ENCODE measurements at places on chromosomes 13 and 19.

GRCh38 chr13:44420376-44421220 lies 47.0 kb downstream of the SERP2 start:
- DNase-seq = no peak

GRCh38 chr19:38703509-38703908 lies 40.8 kb downstream of the CAPN12 start:
- no peak for DNase-seq

GRCh38 chr19:29952646-29953045 lies 10.6 kb downstream of the URI1 start:
- DNase-seq = no peak

DNA sequence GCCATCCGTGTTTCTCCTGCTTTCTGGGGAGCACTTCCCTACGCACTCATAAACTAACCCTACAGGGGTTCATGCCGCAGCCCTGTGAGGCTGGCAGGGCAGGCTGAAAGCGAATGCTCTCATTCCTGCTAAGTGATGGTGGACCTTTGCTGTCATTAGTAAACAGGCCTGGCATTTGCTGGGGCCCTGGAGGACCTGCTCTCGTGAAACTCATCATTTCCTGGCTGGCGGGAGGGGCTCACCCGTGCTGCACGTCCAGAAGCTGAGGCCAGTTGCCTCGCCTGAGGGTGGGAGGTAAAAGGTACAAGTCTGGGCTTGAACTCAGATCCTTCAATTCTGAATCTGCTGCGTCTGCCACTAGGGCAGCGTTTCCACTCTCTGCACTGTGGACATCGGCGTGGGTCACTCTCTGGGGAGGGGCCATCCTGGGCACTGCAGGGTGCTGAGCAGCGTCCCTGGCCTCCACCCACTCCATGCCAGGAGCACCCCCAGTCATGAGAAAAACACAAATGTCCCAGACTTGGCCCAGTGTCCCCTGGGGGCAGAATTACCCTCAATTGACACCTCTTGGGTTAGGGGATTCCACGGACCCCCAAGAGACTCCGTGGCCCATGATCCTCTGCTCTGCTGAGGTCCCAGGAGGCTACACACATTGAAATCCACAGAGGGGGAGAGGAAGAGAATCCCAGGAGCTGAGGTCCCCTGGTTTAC lies 7.0 kb downstream of the MOB3A start:
- DNase-seq = no peak

DNA sequence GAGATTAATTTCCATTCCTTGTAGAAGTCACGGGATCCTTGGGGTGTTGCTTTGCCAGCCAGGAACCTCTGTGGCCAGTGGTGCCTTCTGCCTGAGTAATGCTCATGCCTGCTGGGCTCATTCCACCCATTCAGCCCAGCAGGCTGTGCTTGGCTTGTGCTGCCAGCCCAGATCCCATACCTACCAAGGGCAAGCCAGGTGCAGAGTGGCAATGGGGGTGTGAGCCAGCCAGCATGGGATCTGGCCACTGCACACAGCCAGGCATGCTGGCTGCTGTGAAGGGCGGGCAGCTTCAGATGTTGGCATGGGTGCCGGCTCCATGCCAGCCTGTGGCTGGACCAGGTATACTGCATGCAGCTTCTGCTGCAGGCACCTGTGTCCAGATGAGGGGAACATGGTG lies 42.5 kb downstream of the WDFY2 start:
- no peak for DNase-seq

DNA sequence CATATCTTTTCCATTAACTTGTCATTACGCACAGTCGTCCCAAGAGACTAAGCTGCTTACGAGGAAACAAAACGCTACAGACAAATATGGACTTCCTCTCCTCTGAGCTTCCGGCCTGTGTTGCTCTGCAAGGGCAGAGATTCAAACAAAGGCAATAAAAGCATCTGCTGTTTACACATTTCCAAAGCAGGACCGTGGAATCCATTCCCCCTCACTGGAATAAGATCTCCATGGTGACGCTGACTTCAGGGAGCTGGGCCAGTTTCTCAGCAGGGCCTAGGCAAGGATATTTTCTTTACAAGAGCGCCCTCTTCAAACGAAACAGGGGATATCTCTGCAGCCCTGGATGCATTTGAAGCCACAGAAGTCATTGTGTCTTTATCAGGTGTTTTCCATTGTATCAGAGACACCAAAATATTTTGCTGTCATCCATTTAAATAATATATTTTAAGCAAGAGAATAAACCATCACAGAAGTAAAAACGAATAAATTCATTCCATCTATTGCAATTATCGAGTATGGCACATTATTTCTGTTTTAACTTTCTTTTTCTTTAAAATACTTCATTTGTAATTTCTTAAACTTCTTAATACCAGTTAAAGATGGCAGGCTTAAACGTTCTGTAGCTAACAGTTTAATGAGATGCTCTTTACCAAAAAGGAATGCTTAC lies 177.5 kb downstream of the DCLK1 start:
- DNase-seq = peak; percentile 75

DNA sequence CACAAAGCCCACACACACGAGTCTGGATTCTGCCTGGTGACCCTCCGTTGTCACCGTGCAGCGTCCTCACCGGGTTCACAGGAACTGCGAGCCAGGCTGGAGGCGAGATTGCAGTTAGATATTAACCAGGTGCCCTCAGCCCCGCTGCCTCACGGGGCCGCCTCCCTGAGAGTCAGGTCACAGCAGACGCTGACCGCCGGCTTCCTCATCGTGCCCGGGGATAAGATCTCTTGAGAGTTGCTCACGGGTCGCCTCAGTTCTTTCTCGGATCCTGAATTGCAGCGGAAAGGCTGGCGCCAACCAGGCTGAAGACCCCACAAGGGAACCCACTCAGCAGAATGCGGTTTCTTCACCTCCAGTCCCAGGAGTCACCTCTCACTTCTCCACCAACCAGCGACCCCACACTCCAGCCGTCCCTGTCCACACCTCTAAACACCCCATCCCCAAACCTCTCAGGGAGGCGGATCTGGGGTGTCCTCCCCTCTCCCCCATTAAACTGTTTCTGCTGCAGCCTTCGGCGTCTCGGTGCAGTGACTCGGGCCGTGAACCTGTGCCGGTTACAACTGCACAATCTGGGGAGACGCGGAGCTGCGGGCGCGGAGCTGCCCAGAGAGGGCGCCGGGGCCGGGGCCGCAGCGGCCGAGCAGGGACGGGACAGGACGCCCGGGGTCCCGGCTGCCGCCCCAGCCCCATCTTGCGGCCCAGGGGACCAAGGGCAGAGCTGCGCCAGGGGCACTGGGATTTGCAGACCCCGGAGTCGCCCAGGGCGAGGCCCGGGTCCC lies 591 bp downstream of the ZNF823 start:
- DNase-seq = peak; percentile 66

DNA sequence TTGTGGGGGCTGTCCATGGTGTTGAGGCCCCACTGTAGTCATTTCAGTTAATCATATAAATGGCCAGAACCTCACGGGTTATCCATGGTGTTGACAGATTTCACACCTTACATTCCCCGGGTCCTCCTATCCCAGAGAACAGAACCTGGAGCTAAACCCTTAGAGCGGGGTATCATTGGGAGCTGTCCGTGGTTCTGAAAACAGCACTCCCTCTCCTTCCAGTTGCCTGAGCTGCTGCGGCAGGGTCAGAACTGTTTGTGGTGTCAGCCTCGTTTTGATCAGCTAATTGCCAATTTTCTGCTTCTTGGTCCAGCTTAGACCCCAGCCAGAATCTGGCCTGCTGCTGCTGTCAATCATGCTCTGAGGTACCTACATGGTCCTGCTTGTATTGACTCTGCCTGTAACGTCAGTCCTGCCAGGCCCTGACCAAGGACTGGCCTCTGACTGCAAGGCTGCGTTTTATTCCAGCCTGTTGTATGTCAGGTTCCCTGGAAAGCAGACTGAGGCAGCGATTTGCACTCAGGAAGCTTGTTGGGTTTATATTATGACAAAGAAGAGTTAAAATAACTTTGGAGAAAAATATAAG lies 55.8 kb upstream of the KCTD15 start:
- peak; percentile 34 for DNase-seq

DNA sequence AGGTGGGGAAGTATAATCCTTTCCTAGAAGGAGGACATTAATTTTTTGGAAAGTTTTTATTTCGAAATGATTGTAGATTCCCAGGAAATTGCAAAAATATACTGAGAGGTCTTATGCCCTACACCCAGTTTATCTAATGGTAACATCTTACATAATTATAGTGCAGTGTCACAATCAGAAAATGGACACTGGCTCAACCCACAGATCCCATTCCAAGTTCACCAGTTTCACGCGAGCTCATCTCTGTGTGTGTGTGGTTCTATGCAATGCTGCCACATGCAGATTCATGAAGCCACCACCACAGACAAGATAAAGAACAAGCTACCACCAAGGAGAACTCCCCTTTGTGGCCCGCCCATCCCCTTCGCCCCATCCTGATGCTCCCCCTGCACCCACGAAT lies 24.4 kb downstream of the IL17D start:
- DNase-seq = no peak

GRCh38 chr13:50334944-50335343 lies 319.7 kb downstream of the KCNRG start:
- no peak for DNase-seq

DNA sequence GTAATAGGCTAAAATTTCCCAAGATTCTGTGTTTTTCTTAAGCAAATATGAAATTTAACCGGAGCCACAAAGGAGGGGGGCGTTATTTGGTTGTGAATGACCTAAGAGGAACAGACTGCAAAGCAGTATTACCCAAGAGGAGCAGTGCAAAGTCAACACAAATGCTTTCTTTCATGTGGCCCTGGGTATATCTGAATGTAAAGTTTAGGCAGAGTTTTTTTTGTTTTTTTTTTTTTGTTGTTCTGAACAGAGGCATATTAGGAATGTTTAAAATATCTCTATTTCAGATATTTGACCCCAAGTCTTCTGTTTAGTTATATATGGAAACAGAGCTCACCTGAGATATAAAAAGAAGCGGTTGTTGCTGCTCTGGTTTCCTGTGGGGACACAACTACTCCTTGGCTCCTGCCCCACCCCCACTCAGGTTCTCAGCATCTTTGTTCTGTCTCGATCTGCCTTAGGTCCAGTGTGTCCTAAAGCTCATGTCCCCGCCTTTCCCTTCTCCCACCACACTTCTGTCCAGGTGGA lies 220.7 kb downstream of the RFC3 start:
- DNase-seq = no peak

DNA sequence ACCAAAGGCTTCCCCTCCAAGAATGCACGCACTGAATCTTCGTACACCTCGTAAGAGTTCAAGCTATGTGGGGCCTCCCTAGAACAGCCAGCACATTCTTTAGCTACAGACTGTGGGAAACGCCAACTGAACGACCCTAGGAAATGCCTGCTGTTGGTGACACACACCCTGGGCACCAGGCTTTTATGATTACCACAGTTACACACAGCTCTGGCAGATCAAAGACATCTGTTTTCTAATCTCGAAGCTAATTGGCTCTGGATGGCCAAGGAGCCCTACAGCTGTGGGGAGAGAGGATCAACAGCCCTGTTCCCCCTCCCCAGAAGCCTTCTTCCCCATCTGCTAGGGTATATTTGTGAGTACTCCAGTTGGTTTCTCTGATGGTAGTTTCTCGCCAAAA lies 123.0 kb downstream of the COL4A1 start:
- no peak for DNase-seq

- no peak for DNase-seq
Observed at GRCh38 chr13:53043398-53043797, 14.8 kb downstream of the OLFM4 start.

GRCh38 chr19:19849056-19849455 lies 16.6 kb upstream of the ZNF253 start:
- no peak for DNase-seq

DNA sequence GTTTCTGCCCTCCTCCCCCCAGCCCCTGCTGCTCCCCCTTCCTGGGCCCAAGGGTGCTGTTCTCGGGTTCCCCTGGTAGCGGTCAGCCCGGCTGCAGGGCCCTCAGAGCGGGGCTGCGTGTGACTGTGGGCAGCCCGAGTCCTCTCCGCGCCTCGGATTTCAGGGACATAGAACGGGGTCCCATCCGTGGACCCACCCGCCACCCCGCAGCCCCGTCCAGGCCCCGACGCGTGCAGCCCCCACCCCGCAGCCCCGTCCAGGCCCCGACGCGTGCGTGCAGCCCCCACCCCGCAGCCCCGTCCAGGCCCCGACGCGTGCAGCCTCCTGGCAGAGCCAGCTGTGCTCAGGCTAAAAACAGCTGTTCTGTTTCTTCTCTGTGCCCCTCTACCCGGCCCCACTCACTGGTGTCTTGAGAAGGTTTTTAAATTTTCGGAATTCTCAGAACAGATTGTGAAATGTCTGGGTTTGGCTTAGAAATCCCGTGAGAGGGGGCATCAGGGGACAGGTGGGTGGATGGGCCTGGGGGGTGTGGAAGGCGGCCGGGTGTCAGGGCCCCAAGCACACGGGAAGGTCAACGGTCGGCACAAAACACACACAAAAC lies 5.5 kb upstream of the PRTN3 start:
- DNase-seq = no peak

- DNase-seq = no peak
Observed at GRCh38 chr19:4010808-4011110, 3.2 kb downstream of the PIAS4 start.

DNA sequence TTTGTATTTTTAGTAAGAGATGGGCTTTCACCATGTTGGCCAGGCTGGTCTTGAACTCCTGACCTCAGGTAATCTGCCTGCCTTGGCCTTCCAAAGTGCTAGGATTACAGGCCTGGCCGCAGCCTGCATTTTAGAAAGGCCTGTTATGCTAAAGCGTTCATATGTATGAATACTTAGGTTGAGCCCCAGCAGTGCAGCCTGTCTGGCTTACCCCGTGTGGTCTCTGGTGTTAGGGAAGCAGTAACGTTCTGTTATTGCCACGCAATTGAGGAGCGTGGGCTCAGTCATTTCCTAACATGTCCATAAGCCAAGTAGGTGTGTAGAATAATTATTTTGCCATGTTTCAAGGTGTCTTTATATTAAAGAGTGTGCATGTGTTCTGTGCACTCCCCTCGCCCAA lies 14.3 kb downstream of the HNRNPM start:
- DNase-seq = no peak

GRCh38 chr19:51259348-51260245 lies 8.7 kb downstream of the SIGLECL1 start:
- peak; percentile 27 for DNase-seq

GRCh38 chr19:33777351-33777750 lies 19.3 kb upstream of the KCTD15 start:
- no peak for DNase-seq

GRCh38 chr13:28623782-28624706 lies 34.9 kb upstream of the POMP start:
- no peak for DNase-seq

GRCh38 chr13:109118521-109118920 lies 489.1 kb downstream of the MYO16 start:
- no peak for DNase-seq

GRCh38 chr13:41995946-41996345 lies 35.0 kb upstream of the VWA8 start:
- DNase-seq = no peak
